ENCODE measurements at places on chromosomes 16 and 17.

DNA sequence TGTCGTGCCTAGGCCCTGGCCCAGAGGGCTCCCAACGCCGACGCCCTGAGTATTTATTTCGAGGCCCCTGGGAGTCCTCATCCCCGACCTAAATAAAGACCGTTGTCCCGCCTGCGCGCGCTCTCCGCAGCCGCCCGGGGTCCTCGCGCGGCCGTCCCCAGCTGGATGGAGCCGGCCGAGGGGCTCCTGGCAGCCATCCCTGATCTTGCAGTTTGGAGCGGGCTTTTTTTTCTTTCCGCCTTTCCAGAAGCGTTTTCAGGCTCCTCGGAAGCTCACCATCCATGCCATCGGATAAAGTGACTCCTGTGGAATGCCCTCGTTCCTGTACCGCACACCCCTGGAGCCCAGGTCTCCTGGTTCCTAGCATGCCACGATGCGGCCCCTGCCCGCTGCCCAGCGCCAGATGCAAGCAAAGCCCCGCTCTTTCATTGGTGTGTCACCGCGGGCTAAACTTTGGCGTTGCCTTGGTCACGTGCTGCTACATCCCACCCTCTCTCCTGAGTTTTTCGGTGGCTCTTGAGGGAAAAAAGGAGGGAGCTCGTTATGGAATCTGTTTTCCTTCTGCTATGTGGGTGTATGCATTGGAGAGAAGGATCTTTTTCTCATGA lies 716 bp downstream of the TMEM94 start:
- peak; percentile 16 for DNase-seq

DNA sequence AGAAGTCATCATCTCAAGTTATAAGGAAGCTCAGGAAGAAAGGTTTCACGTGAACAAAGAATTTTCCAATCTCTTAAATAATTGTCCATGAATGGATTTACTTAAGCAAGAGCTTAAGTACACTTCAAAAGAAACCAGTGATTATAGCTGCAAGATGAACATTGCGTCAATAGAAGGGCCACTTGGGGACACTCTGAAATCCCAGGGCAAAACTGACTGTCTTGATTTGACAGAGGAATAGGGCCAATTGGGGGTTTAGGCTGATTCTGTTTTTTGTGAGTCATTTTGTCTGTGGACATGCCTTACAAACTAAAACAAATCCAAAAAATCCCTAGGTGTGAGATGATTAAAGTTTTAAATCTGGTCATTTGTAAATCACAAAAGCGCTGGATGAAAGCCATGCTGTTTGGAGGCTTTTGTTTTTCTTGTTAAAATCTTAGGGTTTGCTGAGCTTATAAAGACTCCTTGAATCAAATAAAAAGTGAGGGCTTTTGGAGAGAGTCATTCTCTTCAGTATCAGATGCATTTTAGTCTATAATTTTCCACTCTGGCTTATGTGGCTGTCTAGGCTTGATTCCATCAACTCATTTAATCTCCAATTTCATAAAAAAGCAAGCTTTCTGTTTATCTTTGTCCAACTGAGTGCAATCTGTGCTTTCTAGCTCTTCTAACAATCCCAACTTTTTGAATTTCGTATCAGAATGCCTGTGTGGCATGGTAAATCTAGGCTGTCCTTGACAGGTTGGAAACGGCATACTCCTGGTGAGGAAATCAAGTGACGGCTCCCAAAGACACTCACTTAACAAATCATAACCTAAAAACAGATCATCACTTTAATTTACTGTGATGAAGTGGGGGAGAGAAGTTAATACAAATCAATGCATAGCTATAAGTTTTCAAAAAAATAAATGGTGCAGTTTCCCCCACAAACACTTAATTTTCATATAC lies 98.2 kb upstream of the SOX9 start:
- DNase-seq: no peak

- DNase-seq: no peak
Measured at GRCh38 chr17:69712801-69713311, 298.4 kb downstream of the MAP2K6 start.

DNA sequence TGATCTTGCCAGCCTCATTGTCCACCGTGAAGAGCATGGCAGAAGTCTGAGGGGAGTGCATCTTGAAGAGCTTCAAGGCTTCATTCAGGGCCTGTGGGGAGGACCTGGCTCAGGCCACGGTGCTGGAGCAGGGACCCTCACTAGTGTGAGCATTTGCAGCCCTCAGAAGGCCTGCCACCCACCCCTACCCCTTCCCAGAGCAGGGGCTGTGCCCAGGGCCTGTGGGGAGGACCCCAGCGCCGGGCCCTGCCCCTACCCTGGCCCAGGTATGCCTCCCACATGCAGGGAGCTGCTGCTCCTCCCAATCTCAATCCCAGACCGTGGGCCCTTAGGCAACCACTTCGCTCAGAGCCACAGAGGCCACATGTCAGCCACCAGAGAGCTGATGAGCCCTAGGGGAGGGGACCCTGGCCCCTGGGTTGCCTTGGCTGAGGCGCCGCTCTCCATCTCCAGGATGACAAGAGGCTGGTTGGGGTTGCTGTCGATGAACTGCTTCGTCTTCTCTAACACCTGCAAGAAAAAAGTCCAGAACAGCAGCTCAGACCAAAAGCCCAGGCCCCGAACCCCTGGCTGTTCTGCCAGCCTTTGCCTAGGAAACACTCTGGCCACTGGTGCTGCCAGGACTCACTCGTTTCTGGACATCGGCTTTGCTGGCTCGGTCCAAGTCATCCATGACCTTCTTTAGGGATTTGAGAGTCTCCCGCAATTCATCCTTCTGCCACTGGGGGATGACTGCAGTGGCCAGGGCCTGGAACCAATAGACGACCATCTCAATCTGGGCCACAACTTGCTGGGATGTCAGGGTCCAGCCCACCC lies 1.8 kb upstream of the EXOSC6 start:
- peak; percentile 42 for DNase-seq

- no peak for DNase-seq
Measured at GRCh38 chr16:83138976-83139690, 512.4 kb downstream of the CDH13 start.

- DNase-seq: peak; percentile 70
Measured at GRCh38 chr17:9645851-9646545, 681 bp downstream of the USP43 start.

- no peak for DNase-seq
Measured at GRCh38 chr17:37225465-37225864, 150.3 kb upstream of the C17orf78 start.

DNA sequence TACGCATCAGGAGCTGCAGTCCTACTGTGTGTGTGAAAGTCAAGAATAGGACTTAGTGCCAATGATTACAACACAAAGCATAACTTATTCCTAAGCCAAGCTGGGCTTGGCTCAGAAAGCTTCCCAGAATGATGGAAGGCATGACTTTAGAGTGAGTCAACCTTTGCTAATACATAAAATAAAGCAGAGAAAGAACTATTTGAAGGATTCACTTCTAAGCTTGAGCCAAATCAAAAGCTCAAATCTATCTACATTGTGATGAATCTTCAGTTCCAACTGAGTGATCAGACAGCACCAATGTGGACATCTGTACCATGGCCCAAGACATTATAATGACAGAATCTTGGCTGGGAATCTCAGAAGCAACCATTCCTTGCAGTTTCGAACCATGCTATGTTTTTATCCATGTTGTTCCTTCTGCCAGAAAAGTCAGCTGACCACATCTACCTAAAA lies 41.4 kb downstream of the SMG6 start:
- DNase-seq: no peak

- peak; percentile 35 for DNase-seq
Measured at GRCh38 chr17:35083071-35083470, 19.6 kb upstream of the RFFL start.

- no peak for DNase-seq
Measured at GRCh38 chr16:66512272-66513110, 37.4 kb downstream of the TK2 start.

Data from NCI-H526 (cell line).